ENCODE measurements at places on chromosomes 5 and 9.

DNA sequence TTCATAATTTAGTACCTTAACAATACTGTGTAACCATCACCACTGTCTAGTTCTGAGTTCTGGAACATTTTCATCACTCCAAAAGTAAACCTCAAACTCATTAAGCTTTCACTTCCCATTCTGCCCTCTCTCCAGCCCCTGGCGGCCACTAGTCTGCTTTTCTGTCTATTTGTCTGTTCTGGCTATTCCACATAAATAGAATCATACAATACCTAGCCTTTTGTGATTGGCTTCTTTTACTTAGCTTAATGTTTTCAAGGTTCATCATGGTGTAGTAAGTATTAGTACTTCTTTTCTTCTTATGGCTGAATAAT is 138.7 kb downstream of the RAPGEF6 start:
- DNase-seq: no peak

DNA sequence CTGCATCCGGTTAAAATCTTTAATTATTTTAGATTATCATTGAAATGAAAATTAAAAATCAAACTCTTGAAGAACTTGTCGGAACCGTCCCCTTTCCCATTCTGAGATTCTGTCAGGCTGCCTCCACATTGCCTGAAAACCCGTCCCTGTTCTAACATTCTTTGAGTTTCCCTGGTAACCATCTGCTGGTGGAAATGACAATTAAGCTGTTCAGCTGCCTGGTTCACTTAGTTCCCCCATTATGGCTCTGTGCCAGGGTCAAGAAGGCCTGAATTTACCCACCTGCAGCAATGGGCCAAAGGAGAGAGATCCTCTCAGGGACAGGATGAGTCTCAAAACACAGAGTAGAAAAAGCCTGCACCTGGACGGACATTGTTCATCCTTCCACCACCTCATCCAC is 11.8 kb upstream of the TCOF1 start:
- no peak for DNase-seq

- DNase-seq: no peak
Measured at GRCh38 chr9:20760246-20760891, 76.3 kb downstream of the FOCAD start.

DNA sequence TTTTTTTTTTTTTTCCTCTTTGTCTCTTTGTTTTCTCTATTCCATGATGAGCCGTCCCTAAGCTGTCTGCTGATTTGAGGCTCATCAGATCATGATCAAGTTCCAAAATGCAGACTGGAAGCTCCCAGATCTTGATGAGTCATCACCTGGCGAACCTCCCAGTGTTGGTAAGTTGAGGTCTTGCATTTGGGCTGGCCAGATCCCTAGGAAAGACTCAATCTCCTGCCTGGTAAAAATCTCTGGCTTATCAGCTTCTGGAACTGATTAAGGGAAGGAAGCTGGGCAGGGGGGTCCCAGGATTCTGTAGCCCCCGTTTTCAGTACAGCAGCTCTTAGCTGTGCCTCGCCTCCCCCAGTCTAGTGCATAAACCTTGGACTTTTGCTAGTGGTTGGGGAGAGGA is 69.0 kb downstream of the TSPAN17 start:
- no peak for DNase-seq

DNA sequence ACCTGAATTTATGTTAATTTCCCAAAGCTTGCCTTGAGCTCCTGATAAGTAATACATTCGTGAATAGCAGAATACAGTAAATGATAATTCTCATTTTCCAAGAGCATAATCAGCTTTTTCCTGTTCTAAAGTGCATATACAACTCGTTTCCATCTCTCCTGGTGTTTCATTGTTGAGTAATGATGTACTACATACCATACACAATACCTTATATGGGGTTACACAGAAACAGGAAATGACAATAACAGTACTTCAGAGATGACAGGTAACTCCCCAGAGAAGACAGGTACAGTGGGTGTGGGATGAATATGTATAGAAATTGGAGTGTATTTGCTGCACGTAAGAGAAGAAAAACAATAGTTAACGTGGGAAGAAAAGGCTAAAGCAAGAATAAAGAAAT is 287.1 kb downstream of the TENT4A start:
- no peak for DNase-seq

DNA sequence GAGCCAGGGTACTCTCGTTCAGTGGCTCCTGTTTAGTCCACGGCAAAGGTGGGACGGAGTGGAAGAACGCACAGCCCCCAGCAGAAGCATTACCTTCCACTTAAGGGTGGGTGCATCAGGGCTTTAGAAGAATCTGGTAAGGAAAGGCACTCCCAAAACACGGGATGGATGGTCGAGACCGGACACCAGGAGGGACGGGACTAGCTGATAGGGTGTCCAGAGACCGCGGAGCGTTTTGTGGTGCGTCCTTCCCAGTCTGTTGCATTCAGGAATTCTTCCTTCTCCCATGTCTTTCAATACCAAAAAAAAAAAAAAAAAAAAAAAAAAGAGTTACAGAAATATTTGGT is 545 bp upstream of the CTSV start:
- peak; percentile 88 for DNase-seq

DNA sequence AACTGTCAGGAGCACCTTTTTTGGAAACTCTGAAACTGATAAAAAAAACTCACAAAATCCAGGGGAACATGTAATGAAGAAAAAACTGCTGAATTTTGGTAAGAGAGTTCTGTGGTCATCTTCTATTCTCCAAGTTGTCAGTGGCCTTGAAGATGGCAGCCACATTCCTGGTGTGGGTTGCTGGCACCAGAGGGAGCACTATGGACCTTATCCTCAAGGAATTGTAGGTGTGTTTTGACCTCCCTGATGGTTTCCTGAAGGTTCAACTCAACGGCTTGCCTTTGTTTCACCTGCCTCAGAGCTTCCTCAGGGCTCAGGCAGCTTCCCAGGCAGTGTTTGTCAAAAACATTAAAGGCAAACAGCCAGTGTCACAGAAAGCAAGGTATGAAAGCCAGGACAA is 2.2 kb upstream of the SLC38A9 start:
- peak; percentile 54 for DNase-seq

DNA sequence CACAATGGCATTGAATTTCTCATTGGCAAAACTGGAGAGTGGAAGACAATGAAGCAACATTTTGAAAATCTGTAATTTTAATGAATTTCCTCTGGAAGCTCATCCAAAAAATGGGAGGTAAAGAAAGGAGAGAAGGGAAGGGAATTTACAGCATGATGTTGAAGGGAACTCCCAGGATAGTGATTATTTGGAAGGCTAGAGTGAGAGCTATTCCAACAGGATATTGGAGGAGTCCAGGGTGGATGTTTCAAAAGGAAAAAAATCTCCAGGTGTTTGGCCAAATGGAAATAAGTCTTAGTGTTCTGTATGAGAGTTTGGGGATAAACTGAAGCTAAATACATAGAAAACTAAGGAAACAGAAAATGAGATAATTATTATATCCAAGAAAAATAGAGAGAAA is 106.2 kb downstream of the IZUMO3 start:
- no peak for DNase-seq

DNA sequence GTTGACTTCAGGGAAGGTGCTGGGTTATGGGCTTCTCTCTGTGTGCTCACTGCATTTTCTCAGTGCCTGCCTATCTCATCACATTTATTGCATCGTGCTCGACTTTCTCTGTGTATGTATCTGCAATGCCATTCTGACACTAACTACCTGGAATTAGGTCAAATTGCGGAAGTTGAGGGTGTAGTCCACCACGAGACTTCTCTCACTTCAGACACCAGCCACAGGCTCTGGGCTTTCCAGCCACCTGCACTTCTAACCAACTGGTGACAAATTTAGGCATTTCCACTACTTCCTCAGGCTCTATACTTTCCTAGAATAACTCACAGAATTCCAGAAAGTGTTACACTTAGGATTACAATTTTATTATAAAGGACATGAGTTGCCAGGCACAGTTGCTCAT is 188.6 kb upstream of the ZNF608 start:
- DNase-seq: no peak

DNA sequence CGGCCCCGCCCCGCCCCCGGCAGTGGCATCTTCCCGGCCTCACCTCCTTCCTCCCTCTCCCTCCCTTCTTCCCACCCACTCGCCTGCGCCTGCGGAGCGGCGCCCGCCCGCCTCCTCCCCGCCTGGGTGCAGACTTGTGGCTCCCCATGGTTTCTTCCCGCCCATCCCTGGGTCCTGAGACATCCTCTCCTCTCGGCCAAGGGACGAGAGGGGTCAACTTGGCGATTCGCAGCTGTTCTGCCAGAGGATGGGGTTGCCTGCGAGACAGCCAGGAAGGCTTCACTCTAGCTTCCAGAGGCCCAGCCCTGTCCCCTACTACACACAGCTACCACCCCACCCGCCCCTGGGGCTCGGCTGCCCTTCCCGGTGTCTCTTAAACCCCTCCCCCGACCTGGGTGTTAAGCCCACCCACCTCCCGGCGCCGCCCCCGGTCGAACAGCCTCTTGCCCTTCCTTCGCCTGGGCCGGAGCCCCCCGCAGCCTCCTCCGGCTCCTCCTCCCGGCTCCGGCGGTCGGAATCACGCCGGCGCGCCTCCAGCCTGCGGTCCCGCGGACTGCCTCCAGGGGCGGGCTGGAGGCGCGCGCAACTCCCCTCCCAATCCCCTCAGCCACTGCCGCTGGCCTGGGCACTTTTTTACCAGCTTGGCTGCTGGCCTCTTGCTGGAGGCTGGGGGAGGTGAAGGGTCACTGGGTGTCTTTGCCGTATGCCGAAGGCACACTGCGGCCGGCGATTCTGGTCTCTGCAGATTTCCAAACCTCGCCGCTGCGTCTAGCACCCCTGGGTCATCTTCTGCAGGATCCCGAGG is 1.9 kb downstream of the JADE2 start:
- peak; percentile 98 for DNase-seq

DNA sequence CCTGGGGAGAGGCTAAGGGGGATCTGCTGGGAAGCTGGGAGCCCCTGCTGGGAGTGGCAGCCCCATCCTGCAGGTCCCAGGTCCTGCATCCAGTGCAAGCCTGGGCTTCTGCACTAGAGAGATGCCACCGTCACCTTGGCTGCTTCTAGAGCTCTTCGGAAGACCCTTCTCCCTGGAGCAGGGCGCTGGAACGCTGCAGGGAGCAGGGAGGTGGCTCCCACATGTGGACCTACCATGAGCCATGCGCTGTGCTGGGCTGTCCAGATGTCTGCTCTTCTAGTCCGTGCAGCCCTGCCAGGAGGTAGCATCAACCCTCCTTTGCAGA is 90.9 kb upstream of the PHYKPL start:
- DNase-seq: no peak

DNA sequence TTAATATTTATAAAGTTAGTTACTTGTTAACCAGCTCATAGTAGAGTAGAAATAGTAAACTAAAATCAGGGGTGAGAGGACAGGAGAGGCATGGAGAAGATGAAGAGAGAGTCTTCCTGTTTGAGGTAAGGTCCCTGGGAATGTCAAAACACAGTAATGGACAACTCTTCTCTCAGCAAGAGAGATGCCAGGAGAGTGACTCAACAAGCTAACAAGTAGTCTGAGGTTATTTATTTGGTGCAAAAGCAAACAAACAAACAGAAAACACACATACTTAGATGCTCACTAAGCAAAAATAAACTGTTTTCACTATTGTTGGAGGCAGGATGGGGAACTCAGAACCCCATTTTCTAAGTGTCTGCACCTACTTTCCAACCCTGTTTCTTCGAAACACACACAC is 333.2 kb upstream of the RFX3 start:
- peak; percentile 61 for DNase-seq

- DNase-seq: peak; percentile 31
Measured at GRCh38 chr9:1337169-1337568, 287.0 kb downstream of the DMRT2 start.

- DNase-seq: no peak
Measured at GRCh38 chr9:38083858-38084555, 15.0 kb upstream of the SHB start.

GRCh38 chr5:148214665-148215185 is 11.9 kb downstream of the SPINK6 start:
- no peak for DNase-seq

DNA sequence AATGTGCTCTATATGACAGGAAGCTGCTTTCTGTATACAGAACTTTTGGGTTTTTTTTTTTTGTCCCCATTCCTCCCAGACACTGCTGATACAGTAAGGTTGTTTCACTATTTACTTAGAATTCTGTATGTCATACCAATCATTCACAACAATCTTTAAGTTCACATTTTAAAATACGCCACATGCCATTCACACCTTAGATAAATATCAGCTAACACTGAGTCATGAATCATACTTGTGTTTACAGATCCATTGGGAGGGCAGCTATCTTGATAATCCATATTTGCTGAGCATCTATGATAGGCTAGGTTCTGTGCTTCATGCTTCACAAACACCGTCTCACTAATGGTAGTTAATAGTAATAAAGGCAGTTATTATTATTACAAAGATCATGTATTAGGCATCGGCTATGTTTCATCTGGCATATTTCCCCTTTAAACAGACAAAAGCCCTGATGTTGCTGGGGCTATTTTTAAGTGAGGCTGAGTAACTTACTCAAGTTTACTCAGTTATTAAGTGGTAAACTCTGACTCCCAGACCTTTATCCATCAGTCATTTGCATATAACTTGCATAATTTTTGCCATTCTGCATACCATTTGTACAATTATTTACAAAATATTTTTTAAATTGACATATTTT is 152.2 kb upstream of the HMHB1 start:
- DNase-seq: peak; percentile 4

GRCh38 chr9:120432600-120432999 is 147.4 kb downstream of the CDK5RAP2 start:
- DNase-seq: no peak

GRCh38 chr5:90112033-90112692 is 297.4 kb downstream of the CETN3 start:
- DNase-seq: peak; percentile 16

- DNase-seq: no peak
Measured at GRCh38 chr9:136401173-136401922, 1.4 kb upstream of the SNAPC4 start.

GRCh38 chr9:117125531-117125930 is 289.3 kb downstream of the ASTN2 start:
- DNase-seq: no peak

- DNase-seq: no peak
Measured at GRCh38 chr5:102801371-102801770, 46.3 kb downstream of the PAM start.

DNA sequence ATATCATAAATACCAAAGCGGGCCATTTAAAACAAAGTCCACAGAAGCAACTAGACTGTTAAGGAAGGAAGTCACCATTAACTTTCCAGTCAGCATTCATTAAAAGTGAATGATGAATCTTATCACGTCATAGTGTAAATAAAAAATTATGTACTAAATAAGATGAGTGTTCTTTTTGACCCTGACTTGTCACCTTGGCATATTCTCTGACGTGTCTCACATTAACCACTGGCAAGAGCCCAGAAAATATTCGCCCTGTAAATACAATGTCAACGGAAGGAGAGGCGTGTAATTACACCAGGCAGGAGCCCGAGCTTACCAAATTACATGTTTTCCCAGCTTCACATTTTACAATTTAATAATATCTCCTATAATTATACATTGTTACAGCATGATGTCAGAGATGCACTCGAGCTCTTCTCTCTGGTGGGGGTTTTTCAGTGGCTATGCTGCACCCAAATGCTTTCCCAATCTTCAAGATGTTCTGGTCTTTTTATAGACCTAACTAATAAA is 29.3 kb upstream of the UBE2QL1 start:
- DNase-seq: no peak

All from mesendoderm (in vitro differentiated cells).